ENCODE measurements at places on chromosomes 2 and 18.
A peak's percentile ranks its signal among the peaks of the same experiment; 100 is the strongest.

DNA sequence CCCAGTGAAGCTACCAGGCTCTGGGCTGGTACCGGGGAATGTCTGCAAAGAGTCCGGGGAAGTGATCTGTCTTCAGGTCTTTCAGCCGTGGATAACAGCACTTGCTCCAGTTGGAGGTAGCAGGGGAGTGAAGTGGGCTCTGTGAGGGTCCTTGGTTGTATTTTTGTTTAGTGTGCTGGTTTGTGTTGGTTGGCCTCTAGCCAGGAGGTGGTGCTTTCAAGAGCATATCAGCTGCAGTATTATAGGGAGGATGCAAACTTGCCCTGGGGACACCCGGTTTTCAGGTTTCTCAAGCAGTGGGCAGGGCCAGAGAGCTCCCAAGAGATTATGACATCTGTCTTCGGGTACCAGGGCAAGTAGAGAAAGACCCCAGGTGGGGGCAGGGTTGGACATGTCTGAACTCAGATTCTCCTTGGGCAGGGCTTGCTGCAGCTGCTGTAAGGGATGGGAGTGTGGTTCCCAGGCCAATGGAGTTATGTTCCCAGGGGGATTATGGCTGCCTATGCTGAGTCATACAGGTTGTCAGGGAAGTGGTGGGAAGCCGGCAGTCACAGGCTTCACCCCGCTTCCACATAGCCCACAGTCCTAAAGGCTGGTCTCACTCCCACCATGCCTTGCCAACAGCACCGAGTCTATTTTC lies 34.4 kb downstream of the ACAA2 start:
- no peak for DNase-seq

GRCh38 chr2:74391580-74392448 lies 11.7 kb upstream of the DCTN1 start:
- DNase-seq: peak; percentile 83

DNA sequence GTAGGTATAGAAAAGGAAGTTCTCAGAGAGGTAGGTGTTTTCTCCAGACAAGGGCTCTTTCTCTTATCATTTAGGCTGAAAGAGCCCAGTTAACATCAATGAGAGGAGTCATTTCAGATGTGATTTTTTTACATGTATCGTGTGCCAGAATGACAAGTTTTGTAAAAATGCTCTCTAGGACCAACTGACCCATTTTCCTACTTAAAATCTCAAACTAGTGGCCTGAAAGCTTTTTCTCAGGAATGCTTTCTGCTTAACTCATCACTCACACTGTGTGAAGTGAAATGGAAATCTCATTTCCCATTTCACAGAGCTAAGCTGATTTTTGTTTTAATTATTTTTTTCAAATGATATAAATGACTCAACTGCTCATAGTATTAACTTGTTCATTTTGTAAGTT lies 128.7 kb upstream of the CYP26B1 start:
- no peak for DNase-seq

- DNase-seq: peak; percentile 43
These were observed 762 bp downstream of the INO80C start for GRCh38 chr18:35497027-35497369.

DNA sequence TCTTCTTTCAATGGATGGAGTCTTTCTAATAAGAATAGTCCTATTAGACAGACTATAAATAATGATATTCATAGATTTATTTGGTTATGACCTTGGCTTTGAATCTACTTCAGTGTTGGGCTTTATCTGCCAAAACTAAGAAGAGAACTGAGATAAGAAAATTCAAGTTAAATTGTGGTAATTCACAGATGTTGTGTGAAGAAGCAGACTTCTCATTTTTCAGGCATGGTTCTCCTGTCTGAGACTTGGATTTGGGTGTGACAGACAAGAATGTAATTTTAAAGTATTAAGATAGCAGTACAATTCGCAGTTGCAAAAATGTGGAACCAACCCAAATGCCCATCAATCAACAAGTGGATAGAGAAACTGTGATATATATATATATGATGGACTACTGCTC lies 124.7 kb downstream of the QPCT start:
- DNase-seq: no peak

GRCh38 chr2:14306268-14306861 lies 326.2 kb upstream of the LRATD1 start:
- DNase-seq: no peak

- DNase-seq: peak; percentile 84
These were observed 125.5 kb upstream of the SERTAD2 start for GRCh38 chr2:64779117-64779690.

GRCh38 chr2:74777161-74777900 lies 56.6 kb upstream of the HK2 start:
- DNase-seq: no peak

DNA sequence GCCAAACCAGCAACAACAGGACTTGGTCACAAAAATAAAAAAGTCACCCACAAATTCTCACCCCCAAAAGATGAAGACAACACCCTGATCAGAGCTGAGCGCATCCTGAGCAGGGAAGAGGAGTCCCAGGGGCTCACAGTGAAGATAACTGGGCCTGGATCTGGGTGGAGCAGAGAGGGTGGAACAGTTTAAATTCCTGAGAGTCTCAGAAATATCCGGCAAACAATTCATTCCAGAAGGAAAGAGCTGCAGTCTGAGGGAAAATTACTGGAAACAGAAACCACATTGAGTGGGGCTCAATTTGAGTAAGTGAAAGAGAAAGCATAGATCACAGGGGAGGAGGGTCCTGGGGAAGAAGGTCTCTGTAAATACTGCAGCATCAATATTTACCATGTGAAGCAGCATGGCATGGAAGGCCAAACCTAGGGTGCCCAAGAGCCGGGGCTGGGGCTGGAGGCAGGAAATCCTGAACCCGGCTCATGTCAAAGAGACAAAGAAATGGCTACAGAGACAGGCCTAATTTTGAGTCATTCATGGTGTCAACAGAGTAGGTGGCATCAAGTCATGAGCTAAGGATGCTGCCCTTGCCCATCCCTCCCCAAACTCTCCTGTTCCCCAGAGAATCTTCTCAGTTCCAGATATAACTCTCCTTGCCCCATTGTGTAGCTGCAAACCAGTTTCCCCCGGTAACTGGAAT lies 61.4 kb upstream of the ZBTB7C start:
- no peak for DNase-seq

DNA sequence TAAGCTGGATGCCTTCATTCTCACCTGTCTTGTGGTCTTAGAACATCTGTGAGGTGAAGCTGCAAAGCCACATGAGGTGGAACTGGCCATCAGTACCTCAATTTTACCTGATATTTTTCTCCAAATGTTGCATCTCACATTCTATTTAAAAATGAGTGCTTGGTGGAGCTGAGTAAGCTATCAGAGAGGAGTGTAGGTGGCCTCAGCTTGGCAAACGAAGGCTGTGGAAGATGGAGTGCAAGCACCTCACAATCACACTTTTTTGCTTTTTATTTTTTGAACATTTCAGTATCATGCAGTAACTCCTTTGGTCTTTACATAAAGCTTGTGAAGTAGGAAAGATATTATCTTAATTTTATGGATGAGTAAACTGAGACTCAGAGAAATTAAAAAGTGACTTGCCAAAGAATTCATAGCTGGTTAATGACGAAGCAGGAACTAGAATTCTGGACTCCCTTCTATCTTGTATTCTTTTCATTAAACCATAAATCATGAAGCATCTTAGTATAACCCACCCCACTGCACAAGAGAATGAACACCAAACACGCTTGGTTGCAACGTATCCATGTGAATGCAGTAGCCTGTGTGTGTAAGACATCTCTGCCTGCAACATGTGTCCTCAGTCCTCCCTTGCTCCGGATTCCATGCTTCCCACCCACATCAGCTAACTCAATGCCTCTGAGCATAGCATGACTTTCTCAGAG lies 27.2 kb downstream of the C2orf49 start:
- DNase-seq: no peak

DNA sequence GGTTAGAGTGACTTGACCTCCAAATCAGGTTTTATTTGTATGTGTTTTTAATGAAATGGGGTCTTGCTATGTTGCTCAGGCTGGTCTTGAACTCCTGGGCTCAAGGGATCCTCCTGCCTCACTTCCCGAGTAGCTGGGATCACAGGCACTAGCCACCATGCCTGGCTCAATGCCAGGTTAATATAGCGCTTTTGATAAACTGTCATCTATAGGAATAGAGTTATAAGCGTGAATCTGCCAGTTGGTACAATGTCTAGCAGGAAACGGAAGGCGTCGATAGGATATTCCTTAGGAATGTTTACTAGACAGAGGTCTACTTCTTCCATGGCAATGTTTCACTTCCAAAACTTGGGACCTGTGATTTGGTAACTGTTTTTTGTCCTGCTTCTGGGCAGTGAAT lies 25.5 kb downstream of the CLUL1 start:
- no peak for DNase-seq

- DNase-seq: no peak
These were observed 47.4 kb upstream of the DNAJC10 start for GRCh38 chr2:182668671-182669070.

DNA sequence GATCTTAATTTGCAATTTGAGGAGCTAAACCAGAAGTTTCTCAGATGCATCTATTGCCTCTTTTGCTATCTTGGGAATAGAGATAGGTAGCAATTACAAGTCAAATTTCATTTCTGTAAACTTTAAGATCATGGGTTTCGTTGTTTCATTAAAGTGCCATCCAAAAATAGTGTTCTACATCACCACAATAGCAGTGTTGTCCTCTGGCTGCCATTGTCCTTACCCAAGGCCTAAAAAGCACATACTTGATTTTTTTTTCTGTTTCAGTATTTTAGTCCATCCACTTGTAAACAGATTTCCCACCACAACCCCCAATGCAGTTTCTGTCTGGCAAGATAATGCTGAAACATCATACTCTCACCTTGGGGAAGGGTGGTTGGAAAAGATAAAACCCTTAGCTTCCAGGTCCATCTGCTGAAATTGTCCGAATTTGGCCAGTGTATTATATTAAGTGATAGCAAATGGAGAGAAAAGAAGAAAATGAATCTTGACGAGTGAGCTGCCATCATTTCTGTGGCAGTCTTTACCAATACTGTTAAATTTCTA lies 136.2 kb downstream of the LCLAT1 start:
- DNase-seq: no peak

GRCh38 chr2:50148632-50149031 lies 883.3 kb downstream of the NRXN1 start:
- no peak for DNase-seq

GRCh38 chr18:13051159-13051558 lies 60.0 kb downstream of the CEP192 start:
- no peak for DNase-seq

- no peak for DNase-seq
These were observed 128.1 kb downstream of the L3MBTL4 start for GRCh38 chr18:6286585-6286984.

DNA sequence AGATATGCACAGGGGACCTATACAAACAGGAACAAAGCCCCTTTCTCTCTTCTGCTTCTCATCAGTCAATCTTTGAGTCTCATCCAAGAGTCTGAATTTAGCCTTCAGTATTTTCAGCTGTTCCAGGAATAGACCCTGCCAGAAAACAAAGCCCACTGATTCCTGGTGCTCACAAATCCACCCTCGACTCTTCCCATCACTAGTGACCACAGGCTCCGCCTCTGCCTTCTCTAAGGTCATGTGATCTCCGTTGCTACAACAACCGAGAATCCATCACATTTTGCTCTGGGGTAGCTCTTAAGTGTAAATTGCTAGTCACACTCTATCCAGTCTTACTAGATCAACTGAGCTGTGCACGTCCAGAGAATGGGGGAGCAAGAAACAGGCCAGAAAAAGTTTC lies 46.4 kb upstream of the SPTBN1 start:
- no peak for DNase-seq

- no peak for DNase-seq
These were observed 70.3 kb downstream of the CERKL start for GRCh38 chr2:181586569-181587081.

- peak; percentile 48 for DNase-seq
These were observed 8.6 kb upstream of the MTCL1 start for GRCh38 chr18:8696749-8697211.

- peak; percentile 50 for DNase-seq
These were observed 118.0 kb downstream of the PLB1 start for GRCh38 chr2:28613633-28614501.

GRCh38 chr2:237546876-237547395 lies 19.4 kb upstream of the PRLH start:
- no peak for DNase-seq

GRCh38 chr2:214138779-214139178 lies 272.1 kb upstream of the VWC2L start:
- DNase-seq: no peak

DNA sequence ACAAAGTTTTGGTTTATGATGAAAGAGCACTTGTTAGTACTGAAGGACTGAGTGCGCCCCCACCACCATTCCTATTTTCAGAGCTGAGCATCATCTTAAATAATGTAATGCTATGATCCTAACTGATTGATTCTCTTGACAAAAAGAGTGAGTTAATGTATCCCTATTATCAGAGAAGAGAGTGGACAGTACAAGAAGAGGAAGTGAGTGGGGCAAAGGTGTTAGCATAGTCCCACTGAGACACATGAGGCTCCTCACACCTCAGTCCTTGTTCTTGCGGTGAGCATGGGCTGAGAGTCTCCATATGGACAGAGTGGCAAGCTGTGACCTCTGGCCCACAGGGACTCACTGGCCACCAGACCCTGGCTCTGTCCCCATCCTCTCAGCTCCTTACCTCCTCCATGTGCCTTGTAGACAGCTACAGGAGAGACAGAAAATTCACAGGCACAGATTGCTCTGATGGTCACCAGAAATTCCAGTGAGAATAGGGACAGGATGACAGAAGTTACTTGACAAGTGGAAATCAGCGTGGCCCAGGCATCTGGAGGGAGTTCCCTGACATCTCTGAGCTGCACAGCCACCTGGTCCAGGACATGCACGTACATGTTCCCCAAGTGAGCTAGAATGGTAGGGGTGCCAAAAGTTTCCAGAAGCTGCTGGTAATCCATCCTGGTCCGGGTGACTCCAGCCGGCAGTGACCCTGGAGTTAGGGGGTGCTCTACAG lies 32.6 kb downstream of the NAPG start:
- no peak for DNase-seq

GRCh38 chr18:39966275-39966674 lies 1988.8 kb upstream of the PIK3C3 start:
- DNase-seq: no peak

- peak; percentile 95 for DNase-seq
These were observed 12.1 kb downstream of the PXDN start for GRCh38 chr2:1731963-1732768.

GRCh38 chr2:236899950-236900640 lies 185.6 kb upstream of the COPS8 start:
- no peak for DNase-seq

DNA sequence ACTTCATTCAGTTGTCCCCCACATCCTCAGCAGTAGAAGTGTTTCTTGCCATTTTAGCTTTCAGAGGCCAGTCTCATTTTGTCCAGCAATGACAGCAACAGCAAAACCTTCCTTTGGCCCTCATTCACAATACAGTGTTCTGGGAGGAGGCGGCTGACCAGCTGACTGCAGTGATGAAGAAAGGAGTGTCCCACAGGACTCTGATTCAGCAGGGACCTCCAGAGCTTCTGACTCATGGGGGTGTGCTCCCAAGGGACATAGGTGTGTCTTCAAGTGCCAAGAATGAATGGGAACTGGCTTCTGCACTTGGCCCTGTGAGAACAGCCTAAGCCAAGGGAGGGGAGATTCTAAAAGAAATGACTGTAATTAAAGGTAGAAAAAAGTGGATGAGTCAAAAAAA lies 147.0 kb upstream of the PELI1 start:
- DNase-seq: peak; percentile 55
